HS-27A (cell line): ENCODE measurements at places on chromosomes 4 and X.

GRCh38 chr4:188111955-188112354, 2.6 kb upstream of the TRIML2 start:
- no peak for DNase-seq

- DNase-seq: no peak
Observed at GRCh38 chrX:5681159-5681558, 547.5 kb downstream of the NLGN4X start.

DNA sequence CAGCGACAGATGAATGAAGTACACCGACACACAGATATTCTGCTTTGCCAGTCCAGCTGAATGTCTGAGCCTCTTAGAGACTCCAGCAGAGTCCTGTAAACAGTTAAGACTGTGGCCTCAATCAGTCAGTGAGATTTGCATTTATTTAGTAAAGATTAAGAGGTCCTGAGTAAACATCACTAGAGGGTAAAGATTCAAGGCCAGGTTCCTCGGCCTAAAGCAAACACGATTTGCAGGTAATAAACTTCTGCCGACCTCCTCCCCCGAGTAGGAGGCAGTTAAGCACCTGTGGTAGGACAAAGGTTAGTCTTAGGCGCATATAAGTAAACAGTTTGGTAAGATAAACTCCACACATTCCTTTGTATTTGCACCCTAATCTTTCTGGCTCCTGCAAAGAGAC, 99.6 kb downstream of the CFAP47 start:
- no peak for DNase-seq

DNA sequence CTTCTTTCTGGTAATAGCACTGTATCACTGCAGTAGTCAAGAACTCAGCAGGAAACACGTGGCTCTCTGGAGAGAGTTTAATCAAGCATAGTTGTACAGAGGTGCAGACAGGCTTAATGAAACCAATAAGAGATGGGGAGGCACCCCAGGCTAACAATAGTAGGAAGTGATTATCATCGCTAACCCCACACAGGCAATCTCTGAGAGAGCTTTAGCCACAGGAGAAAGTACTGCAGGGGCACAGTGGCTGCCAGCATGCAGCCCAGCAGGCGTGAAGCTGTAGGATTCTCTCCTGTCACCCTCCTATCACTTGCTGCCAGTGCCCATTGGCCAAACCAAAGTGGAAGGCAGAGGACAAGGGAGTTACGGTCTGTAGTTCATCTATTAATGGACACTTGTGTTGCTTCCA, 450.0 kb upstream of the RASGEF1B start:
- DNase-seq: no peak

DNA sequence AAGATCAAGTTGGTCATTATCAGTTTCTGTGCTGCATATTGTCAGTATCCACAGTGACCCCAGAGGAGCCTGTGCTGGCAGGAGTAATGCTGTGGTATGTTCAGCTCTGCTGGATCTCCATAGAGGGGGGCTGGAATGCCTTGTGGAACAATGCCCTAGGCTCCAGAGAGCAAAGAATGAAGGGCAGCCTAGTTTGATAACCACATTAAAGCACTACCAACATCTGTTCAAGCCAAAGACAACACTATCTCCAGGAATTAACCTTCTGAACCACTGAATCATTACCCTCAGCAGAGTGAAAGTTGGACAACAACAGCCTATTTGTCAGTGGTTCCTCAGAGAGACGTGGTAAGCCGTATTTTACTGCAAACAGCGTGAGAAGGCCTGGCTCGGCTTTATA, 192.3 kb upstream of the CXorf66 start:
- DNase-seq: no peak

DNA sequence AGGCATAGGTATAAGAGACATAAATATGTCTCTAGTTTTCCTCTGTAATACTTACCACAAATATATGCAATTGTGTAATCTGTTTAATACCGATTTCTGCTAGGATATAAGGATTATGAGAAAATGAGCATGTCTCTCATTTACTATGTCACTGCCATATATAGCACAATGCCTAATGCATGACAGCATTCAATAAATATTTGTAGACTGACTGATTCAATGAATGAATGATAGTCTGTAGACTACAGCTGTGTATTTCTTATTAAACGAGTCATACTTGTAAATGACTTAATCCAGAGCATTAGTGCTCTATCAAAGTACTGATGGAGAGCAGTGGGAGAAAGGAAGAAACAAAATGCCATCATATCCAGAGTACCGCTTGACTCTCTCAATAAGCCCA, 175.6 kb downstream of the PPP3CA start:
- DNase-seq: no peak

- no peak for DNase-seq
Observed at GRCh38 chr4:121273191-121273590, 107.6 kb downstream of the QRFPR start.

DNA sequence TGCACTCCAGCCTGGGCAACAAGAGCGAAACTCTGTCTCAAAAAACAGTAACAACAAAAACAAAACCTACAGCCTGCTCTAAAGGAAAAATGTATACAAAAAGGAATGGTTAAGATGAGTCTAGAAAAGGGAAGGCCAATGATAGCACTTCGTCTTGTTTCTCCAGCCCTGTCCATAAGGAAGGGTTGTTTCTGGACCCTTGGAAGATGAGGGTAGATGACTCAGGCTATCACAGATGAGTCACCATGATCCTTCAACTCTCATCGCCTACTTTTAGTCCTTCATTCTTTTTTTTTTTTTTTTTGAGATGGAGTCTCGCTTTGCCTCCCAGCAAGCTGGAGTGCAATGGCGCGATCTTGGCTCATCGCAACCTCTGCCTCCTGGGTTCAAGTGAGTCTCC, 8.8 kb downstream of the PLA2G12A start:
- DNase-seq: peak; percentile 48

- DNase-seq: no peak
Observed at GRCh38 chr4:123405267-123405865, 8.8 kb downstream of the SPRY1 start.

- no peak for DNase-seq
Observed at GRCh38 chrX:817759-818300, 187.2 kb downstream of the SHOX start.

DNA sequence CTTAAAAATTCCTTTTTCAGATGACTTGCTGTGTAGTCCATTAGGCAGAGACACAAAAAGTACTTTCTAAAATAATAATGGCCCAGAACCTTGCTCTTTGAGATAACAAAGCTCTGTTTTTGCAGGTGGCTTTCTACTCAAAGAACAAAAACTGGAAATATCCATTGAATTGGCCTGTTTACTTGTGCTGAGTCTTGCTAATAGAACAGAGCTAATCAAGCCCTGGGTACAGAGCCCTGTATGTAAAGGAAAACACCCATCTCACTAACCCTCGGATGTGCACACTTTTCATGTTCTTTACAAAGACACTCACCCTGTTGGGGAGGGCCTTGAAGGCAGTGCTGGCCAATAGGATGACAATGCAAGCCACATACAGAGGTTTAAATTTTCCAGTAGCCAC, 27.0 kb upstream of the LNX1 start:
- DNase-seq: no peak

- DNase-seq: no peak
Observed at GRCh38 chr4:138802499-138802898, 213.1 kb upstream of the NOCT start.

DNA sequence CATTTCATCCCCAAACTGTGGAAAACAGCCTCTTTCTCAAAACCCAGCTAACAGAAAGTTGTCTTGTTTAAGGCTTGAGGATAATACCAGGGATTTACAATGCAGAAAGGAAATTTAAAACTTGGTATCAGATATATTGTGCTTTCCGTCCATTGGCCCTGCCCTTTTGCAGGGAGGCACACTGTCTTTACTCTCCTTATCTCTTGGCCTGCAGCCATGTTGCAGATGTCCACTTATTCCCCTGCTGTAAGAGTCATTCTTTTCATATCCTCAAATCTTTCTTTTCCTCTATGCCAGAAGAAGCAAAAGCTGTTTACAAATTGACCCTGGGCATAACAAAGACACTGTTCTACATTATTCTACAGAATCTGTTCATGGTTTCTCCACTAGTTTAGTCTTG, 75.6 kb upstream of the DYNLT3 start:
- DNase-seq: no peak

- no peak for DNase-seq
Observed at GRCh38 chr4:83536362-83537272, 709 bp downstream of the GPAT3 start.

GRCh38 chr4:79983431-79983830, 89.6 kb downstream of the ANTXR2 start:
- DNase-seq: no peak

GRCh38 chr4:101756181-101756580, 34.3 kb upstream of the BANK1 start:
- no peak for DNase-seq

GRCh38 chr4:108426493-108426892, 193.9 kb upstream of the RPL34 start:
- peak; percentile 20 for DNase-seq

DNA sequence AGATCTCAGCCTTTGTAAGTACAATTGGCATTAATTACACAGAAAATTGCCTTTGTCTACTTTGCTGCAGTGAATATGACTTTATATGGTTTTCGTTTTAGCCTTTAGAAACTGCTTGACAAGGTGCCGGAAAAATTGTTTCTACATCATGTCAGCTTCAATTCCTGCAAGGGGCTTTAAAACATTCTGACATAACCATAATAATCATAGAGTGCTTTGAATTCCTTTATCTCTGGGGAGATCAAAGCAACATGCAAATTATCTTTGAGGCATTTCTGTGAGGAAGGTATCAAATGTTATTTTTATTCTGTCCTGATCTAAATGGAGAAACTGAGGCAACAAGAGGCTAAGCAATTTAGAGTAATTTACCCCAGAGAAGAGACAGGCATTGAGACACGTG, 57.8 kb downstream of the MMRN1 start:
- DNase-seq: no peak

GRCh38 chr4:54157606-54158005, 57.6 kb downstream of the GSX2 start:
- DNase-seq: no peak
